ENCODE measurements at places on chromosomes 5 and 9.

DNA sequence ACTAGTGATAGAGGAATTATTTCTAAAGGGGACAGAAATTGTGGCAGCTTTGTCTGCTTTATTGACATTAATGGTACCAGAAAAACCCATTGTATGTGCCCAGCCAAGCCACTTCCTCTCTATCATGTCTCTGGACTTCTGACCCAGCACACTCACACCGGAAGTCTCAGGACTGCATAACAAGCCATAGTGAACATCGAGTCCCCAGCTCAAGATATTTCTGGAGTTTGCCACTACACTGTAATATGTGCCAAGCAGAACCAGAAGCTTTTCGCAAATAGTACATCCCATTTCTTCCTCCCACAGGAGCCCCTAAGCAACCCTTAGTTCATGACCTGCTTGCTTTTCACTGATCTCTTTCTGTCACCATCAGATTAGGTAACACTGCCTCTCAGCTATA is 187.4 kb upstream of the GHR start:
- DNase-seq, result no peak

DNA sequence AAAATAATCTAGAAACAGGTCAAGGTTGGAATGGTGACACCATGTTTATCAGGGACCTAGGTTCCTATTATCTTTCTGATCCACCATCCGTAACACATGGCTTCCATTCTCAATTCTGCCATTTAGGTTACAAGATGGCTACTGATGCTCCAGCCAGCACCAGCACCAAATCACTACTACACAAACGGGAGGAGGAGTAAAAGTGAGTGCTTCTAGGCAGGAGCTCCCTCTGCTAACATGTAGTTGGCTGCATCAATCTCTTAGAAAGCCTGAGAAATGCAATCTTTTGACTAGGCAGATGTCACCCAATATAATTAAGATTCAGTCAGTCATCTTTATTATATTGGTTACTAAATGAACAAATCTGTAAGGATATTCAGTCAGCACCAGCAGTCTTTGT is 515.9 kb downstream of the RAB3C start:
- no peak for DNase-seq

GRCh38 chr9:91273853-91274552 is 87.7 kb downstream of the AUH start:
- no peak for DNase-seq

DNA sequence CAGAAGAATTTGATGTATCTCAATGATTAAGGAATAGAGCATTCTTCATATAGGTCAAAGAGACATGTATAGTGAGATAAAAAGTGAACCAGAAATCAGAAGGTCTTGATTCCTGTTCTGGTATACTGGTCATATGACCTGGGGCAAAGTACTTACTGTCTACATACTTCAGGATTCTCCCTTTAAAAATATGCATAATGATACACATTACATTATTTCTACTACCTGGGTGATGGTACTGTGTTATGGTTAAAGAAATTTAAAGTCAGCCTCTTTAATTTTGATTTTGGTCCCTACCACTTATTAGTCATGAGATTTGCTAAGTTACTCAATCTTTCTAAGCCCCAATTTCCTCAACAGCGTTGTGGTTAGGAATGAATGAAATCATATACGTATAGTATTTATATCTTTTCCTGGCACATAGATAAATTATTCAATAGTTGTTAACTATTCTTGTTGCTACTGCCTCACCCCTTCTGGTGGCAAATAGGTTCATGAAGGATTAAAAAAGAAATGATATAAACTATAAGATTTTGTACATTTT is 984.1 kb downstream of the TLE4 start:
- no peak for DNase-seq

DNA sequence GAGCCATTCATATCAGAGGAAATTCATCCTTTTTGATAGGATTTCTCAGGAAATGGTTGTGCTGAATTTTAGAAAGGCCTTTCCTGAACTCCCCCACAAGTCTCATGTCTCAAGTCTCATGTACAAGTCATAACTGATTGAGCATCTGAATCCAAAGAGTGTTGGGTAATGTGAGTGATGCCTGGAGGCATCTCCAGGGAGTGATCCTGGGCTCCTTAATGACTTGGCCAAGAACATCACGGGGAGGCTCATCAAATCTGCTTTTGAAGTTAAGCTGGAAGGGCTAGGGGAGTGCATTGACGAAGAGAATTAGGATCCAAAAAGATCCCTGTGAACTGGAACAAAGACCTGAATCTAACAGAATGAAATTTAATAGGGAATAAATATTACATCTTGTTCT is 79.2 kb downstream of the MAST4 start:
- no peak for DNase-seq

DNA sequence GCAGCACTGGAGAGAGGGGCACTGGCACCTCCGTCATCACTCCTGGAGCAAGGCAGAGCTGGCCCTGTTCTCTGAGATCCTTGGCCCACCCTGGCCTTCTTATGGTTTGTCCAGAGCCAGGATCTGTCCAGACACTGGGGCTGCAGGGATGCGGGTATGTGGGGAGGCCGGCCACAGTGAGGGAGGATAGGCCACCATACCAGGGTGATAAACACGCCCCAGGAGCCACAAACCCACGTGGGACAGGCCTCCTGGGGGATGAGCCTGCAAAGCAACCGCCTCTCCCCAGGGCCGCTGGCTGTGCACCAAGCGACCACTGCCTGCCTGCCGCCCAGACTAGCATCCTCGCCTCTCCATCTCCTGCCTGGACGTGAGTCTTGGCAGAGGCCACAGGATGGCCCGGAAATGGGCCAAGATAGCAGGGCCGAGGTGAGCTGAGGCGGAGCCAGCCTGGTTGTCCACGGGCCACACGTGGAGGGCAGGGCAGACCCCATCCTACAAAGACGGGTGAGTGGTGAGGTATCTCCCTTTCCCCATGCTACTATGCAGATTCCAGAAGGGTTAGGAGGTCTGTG is 4.5 kb downstream of the OBP2A start:
- DNase-seq, result no peak

DNA sequence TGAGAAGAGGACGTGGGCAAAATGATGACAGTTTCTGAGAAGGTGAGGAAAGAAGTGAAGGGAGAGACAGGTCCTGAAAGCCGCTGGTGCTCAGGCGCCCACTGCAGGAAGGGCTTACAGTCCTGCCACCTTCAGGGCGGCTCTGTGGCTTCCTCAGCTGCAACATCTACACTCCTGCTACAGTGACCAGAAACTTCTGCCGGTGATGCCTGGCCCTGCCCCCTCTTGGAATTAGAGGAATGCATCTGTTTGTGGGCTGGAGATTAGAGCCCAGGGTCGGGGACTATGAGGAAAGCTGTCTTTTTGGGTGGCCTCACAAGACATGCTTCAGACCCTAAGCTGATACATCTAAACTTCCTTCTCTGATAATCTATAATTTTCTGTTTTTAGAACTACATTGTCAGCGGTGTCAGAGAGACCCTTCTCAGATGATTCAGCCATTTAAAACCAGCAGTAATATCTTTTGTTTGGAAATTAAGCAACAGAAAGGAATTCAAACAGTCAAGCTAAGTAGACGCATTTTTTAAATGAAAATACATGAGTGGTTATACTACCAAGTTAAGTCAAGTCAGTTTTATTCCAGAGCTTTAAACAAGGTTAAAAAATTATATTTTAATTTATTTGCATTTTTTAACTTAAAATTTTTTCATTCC is 30.4 kb downstream of the PRDM6 start:
- DNase-seq, result peak; percentile 29

DNA sequence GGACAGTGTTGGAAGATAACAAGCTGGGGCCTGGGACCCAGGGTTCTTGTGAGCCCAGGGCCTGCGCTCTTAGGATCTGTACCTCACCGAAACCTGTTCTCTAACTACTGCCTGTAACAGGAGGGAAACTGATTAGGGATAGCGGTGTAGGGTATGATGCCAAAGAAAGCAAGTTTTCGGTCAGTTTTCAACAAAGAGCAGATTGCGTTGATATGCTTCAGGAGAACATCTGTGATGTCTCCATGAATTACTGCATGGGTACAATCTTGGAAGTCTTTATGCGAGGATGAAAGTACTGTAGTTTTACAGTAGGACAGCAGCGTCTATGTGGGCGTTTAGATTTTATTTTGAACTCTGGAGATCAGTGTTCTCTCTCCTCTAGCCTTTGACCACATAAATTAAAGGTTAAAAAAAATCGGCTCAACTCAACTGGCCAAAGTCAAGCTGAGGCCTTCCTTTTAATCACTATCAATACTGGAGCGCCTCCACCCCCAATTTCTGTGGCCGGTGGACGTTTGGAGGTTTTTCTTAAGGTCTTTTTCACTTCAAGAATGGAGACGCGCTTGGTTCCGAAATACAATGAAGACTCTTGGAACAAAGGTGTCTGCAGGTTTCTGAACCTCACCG is 3.0 kb downstream of the NFIL3 start:
- no peak for DNase-seq

GRCh38 chr5:32753051-32753450 is 41.9 kb downstream of the NPR3 start:
- no peak for DNase-seq

GRCh38 chr5:102931085-102931725 is 176.1 kb downstream of the PAM start:
- no peak for DNase-seq

GRCh38 chr5:159210210-159210661 is 883 bp upstream of the RNF145 start:
- no peak for DNase-seq

GRCh38 chr9:130698514-130698913 is 4.9 kb downstream of the EXOSC2 start:
- DNase-seq, result no peak

GRCh38 chr5:74464512-74465209 is 175.9 kb downstream of the ENC1 start:
- no peak for DNase-seq

DNA sequence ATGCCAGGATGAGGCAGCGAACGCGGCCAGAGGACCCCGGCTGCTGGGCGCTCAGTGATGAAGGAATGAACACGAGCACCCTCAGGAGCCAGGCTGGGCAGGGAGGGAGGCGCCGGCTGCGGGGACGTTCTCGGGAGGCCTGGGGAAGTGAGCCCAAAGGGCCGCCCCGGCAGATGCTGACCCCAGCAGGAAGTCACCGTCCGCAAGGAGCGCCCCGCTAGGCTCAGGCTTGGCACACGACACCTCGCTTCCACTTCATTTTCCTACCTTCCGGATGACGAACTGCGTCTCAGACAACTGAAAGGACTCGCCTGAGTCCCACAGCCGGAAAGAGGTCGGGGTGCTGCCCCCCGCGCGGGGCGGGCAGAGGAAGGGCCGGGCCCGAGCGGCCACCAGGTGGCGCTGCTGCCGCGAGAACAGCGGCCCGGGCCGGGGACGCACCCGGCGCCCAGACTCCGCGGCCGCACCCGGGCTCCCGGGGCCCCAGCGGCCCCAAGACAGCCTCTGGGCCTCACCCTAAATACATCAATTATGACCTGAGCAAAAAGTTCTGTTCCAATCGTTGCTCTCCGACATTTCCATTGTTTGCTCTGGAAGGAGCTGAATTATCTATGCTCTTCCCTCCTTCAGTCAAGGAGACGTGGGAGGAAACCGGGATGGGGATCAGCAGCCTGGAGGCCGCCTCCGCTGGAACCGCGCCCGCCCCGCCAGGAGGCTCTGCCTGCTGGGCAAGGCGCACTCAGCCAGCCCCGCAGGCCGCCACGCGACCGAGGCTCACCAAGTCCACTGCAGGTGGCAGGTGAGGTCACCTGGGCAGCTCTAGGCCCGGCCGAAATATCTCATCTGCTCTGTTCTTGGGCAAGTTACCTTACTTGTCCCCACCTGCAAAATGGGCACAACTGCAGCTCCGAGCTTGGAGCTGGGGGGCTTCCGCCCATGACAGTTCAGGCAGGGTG is 107.0 kb downstream of the ZNF354C start:
- peak; percentile 28 for DNase-seq

DNA sequence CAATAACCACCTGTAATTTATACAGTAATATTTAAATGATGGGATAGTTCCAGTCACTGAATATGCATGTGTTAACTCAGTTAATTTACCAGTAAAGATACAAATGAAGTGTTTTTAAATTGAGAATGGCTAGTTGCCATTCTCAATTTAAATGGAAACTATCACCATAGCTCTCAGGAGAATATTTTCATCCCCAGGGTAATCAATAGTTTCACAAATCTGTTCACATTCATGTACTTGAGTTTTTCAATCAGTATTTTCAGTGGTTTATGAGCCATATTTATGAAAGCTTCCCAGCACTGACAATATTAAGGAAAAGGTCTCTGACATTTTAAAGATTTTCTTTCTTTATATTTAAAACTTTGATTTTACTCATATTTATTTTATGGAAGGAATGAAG is 439.3 kb downstream of the MAT2B start:
- DNase-seq, result no peak

DNA sequence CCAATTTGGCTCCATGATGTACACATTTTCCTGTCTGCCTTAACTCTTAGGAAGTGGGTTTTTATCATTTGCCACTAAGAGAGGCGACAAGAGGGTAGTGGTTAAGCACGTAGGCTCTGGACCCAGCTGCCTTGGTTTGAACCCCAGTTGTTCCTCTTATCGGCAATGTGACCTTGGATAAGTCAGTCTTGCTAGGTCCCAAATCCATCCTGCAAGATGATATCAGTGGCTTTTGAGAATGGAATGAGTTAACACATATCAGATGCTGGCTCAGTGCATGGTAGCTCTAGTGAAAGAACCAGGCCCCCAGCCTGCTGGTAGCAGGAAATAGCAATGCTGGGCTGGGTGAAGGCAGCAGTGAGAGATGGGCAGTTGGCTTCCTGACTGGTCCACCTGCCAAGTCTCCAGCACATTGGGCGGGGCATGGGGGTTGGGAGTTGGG is 72.5 kb downstream of the STK10 start:
- DNase-seq, result no peak

- peak; percentile 99 for DNase-seq
Observed at GRCh38 chr5:131796793-131797693, at the start of gene FNIP1. FNIP1 (minus strand) TSS chr5:131797017; CDS start chr5:131796921, 96 bp downstream.

GRCh38 chr5:133494923-133495246 is 117.5 kb downstream of the FSTL4 start:
- DNase-seq, result no peak

- no peak for DNase-seq
Observed at GRCh38 chr5:174057206-174057605, 11.7 kb downstream of the NSG2 start.

DNA sequence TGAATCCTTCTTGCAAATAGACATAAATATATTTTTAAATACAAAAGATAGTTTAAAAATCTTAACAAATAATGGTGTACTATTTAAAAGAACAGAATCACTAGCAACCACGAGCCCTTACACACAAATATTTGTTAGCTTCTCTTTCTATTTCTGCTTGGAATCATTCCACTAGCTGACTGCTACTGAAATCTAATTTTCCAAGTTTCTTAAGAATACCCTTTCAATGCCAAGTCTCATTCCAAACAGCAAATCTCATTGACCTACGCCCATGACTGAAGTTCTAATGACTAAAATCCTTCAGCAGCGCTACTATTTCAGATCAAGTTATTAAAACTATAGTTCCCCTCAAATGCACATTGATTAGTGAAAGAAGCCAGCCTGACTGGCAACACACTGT is 13.2 kb upstream of the PPP1R2B start:
- no peak for DNase-seq

- DNase-seq, result no peak
Observed at GRCh38 chr9:16335788-16336580, 534.5 kb downstream of the BNC2 start.

- DNase-seq, result no peak
Observed at GRCh38 chr5:108321341-108321740, 60.6 kb downstream of the FBXL17 start.

GRCh38 chr9:28155067-28155466 is 581.8 kb upstream of the C9orf72 start:
- DNase-seq, result no peak
